ENCODE measurements at places on chromosomes 7 and 10.
A peak's percentile ranks its signal among the peaks of the same experiment; 100 is the strongest.

GRCh38 chr7:2018569-2019460 is 213.9 kb downstream of the MAD1L1 start:
- DNase-seq = peak; percentile 52

DNA sequence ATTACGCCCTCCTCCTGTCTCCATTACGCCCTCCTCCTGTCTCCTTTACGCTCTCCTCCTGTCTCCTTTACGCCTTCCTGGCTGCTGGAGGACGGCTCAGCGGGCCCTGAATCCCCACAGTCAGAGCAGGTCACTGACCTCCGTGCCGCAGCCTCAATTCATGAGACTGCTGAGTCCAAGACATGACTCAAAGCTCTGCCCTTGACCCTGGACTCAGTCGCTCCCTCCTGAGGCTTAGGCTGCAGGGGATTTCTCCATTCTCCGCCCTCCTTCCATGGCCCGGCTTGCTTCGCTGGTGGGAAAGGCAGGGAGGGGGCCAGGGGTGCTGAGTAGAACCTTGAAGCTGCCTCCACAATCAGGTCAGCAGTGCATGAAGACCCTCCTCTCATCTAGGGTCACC is 21.0 kb upstream of the FOXL3 start:
- DNase-seq = no peak

- no peak for DNase-seq
Observed at GRCh38 chr10:1048349-1048731, 579 bp downstream of the IDI1 start.

DNA sequence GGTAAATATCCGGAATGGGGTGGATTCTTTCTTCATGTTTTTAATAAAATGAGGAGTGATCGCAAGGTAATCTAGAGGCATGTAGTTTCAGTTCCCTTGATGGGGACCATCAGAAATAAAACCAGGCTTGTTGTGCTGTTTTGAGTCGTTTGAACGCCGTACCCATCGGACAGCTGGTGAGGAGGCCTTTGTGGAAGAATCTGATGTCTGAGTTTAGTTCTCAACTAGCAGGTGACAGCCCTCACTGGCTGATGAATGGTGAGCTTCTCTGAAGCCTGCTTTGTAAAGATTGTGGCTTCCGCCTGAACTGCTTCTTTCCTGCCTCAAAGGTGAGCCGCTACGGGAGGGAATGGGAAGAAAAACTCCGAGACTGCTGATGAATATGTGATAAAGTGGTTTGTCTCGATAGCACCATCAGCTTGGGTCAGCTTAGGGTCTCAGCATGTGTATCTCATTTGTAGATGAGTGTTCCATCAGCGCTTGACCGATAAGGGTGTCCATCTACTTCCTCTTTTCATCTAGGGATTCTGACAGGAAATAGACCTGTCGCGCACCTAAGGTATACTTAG is 977 bp downstream of the TMEM248 start:
- DNase-seq = peak; percentile 18

DNA sequence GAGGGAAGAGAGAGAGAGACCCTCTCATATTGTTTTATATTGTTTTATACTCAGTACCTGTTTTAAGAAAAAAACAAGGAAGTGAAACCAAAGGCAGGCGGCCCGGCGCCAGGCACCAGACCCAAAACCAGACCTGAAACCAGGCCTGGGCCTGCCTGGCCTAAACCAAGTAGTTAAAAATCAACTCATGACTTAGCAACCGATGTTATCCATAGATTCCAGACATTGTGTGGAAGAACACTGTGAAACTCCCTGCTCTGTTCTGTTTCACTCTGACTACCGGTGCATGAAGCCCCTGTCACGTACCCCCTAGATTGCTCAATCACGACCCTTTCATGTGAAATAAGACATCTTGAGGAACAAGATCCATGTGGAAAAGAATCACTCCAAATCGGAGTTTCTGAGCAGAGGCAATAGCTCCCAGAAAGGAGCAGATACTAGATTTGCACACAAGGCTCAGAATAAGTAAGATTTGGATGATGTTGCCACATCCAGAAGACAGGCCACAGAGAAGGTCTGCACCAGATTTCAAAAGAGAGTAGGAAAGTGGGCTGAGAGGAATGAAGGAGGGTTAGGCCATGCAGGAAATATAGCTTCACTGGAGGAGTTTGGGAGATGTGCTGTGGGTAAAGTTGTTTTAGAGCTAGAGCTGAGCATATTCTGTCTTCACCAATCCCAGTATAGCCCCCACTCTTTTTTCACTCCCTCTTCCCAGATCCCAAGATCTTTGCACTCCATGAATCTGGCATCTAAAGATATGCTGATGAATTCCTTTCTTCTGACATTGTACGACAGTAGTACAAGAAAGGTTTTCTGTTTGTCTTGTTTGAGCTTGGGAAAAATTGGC is 8.8 kb upstream of the ZNF248 start:
- DNase-seq = no peak

GRCh38 chr10:94049911-94050310 is 56.2 kb downstream of the PLCE1 start:
- DNase-seq = no peak

DNA sequence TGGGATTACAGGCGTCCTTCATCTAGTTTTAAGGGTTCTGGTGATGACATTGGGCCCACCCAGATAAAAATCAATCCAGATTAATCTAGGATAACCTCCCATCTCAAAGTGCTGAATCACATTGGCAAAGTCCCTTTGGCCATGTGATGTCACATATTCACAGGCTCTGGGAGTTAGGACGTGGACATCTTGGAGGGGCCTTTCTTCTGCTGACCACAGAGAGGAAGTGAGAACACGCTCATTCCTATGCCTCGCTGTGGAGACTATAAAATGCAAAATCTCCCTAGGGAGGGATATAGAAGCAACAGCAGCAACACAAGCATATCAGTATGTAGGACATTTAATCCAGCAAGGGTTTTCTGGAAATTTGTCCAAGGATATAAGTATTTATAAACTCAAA is 266.0 kb upstream of the PITRM1 start:
- DNase-seq = no peak

DNA sequence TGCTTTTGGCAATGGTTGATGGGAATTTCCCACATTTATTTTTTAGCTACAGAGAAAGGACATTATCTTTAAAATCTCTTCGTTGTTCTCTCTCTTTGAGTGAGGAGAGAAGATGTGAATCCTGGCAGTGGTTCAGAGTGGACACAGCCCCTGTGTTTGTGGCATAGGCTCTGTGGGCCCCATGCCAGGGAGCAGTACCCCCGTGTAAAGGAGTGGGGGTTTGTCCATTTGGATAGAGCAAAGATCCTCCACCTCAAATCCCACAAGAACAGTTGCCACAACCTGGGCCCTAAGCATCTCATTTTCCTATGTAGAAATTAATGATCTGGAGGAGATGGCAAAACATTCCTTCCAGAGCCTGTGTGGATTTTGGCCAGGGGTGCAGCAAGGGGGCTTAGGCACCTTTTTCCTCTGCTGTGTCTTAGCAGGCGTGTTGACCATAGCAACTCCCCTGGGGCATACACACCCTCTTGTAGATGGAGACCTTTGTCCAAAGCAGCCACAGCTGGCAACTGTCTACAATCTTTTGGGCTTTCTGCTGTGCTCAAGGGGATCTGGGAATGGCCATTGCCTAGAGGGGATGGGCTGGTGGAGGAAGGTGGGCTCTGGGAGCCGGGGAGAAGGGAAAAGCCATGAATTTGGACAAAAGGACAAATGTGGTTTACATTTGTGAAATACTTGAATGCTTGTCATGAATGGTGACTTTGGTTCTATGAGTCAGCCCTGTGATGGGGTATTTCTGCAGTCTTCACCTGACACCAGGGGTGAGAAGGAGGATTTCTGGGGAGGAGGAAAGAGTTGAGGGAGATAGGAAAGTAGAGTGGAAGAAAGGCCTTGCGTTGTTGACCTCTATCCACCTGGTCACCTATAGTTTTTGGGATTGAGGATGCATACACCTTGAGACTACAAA is 92.0 kb downstream of the TCF7L2 start:
- no peak for DNase-seq

DNA sequence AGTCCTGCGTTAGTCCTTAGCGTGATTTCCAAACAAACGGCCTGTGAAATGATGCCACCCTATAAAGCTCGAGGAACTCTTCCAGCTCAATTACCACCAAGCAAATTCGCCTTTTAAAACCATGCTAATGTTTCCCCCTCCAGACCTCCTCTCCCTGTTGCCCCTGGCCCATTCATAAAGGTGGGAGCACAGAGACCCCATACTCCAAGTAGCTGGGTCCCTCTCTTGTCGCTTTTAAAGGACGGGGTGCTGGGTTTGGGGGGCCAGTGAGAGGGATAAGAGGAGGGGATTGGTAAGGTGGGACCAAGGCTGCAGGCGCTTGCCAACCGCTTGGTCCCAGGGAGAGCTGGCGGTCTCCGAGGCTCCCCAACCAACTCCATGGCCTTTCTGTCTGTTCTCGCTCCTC is 1.2 kb downstream of the HMX2 start:
- no peak for DNase-seq

DNA sequence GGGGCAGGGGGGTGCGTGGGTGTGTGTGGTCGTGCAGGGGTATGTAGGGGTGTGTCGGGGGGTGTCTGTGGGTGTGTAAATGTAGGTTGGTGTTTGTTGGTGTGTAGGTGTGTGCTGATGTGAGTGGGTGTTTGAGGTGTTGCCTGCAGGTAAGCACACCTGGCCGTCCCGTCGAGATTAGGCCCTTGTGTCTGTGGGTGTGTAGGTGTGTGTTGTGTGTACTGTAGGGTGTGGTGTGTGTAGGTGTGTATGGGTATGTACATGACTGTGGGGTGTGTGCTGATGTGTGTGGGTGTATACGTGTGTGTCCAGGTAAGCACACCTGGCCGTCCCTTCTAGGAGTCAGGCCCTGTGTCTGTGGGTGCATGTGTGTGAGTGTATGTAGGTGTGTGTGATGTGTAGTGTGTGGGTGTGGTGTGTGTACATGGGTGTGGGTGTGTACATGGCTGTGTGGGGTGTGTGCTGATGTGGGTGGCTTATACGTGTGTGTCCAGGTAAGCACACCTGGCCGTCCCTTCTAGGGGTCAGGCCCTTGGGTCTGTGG is 15.8 kb downstream of the FAM20C start:
- no peak for DNase-seq

GRCh38 chr7:31788883-31789680 is 102.1 kb downstream of the PPP1R17 start:
- DNase-seq = no peak

- DNase-seq = peak; percentile 67
Observed at GRCh38 chr10:119395280-119396007, 147.1 kb downstream of the RGS10 start.

- no peak for DNase-seq
Observed at GRCh38 chr7:130417213-130417612, 23.6 kb downstream of the CEP41 start.

DNA sequence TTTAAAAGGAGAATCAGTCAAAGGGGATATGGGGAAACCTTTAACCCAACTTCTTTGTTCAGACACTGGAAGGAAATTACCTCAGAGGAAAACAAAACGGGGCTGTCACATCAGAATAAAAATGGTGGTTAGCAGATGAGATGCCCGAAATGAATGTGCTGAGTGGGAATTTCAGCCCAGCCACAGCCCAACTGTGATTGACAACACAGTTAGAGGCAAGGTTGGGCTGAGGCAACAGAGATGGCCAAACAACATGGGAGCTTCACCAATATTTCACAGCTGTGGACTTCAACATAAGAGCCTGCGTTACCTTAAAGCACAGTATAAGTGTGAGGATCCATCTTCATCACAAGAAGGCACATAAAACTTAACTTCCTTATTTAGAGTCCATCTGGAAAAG is 133.5 kb upstream of the PTPRZ1 start:
- DNase-seq = no peak

DNA sequence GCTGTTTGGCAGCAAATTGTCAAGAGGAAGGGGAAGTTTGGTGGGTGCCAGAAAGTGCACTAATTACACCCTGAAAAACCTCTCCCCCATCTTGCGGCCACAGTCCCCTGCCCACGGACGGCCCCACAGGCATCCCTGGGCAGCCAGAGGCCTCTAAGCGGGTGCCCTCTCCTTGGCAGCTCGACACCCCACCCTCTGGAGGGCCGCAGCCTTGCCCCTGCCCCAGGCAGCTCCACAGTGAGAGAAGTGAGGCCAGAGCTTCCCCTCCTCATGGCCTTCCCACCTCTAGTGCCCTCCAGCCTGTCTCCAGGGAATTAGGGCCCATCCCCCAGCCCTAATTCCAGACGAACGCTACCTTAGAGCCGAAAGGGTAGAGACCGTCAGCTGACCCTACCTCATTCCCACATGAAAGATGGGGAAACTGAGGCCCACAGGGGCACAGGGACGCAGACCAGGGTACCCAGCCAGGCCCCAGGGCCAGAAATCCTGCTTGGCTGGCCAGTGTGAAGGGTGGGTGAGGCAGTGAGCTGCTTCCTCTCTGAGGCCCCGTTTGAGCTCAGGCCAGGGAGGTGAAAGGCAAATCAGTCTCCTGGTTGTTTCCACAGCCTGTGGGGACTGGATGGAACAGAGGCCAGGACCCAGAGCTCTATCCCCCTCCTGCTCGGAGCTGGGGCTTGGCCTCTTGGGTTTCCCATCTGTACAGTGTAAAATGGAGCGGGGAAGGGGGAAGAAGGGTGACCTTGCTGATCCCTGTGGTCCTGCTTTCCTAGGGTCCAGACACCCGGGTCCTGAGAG is 10.0 kb downstream of the ZCCHC24 start:
- no peak for DNase-seq

DNA sequence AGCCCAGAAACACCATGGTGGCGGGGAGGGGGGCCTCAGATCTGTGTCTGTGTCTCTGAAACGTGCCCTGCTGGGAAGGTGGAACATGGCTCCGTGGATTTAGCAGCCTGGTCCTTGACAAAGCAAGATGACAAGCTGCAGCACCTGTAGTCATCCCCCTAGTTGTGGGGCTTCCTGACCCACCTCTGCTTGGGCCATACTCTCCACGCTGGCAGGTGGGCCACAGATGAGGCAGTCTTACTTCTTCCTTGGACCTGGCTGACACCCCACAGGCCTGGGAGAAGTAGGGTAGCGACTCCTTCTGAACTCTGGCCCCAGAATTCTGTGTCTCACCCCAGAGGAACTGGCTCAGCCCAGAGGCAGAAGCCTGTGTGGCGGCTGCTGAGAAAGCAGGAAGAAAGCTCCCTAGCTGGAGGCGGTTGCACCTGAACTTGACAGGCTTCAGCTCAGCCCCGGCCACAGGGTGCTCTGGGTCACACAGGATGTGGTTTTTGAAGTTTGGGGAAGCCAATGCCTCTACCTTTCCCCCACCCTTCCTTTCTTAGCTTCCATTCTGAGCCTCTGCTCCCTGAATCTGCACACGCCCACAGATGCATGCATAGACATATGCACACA is 113.9 kb downstream of the ABLIM1 start:
- DNase-seq = no peak

GRCh38 chr7:102236592-102237287 is 49.9 kb upstream of the SH2B2 start:
- peak; percentile 42 for DNase-seq

- no peak for DNase-seq
Observed at GRCh38 chr10:78474743-78475142, 441.1 kb downstream of the RPS24 start.

- DNase-seq = no peak
Observed at GRCh38 chr7:78002715-78003114, 204.1 kb downstream of the PHTF2 start.
